ENCODE measurements at places on chromosomes 12 and 14.

DNA sequence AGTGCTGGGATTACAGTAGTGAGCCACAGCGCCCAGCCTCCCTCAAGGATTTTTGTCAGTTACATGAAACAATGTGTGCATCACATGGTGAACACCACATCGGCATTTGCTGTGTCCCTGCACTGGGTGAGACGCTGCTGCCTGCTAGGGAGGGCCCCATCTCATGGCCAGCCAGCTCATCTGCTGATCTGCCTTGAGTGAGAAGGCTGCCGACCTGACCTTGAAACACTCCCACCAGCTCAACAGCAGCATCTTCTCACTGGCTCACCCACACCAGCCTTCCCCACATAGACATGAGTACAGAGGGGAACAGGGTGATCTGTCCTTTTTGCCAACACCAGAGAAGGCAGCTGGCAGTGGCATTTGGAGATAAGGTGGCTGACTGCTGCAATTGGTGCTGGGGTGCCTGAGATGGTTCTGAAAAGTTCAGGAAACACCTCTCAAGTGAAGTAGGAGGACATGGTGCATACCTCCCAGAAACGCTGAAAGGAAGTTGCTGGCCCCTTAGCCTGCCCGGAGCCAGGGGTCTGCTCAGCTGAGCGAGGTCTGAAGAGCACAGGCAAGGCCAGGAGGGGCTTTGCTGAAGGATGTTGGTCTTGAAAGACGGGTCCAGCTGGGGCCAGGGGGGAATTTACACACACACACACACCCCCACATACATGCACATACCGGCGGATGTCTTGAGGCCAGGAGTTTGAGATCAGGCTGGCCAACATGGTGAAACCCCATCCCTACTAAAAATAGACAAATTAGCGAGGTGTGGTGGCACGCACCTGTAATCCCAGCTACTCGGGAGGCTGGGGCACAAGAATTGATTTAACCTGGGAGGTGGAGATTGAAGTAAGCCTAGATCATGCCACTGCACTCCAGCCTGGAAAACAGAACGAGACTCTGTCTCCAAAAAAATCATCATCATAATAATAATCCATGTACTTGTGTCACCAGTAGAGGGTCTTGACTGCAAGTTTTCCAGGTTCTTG, 14.3 kb upstream of the PPP1R13B start:
- DNase-seq = no peak

- DNase-seq = no peak
Observed at GRCh38 chr12:121992059-121992879, 29.4 kb upstream of the BCL7A start.

GRCh38 chr12:30201301-30202160, 417.8 kb upstream of the TMTC1 start:
- DNase-seq = no peak

DNA sequence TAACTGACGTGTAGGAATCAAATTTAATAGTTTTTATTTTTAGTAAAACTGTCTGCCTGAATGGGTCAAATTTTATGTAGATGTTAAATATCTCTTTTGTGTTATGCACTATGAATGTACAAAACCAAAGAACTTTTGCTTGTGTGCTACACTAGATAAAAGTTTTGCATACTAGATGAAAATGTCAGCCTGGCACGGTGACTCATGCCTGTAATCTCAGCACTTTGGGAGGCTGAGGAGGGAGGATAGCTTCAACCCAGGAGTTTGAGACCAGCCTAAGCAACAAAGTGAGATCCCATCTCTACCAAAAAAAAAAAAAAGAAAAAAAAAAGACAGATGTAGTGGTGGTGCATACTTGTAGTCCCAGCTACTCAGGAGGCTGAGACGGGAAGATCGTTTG, 11.1 kb downstream of the AEBP2 start:
- no peak for DNase-seq

- no peak for DNase-seq
Observed at GRCh38 chr12:66449531-66449930, 147.2 kb downstream of the HELB start.

GRCh38 chr12:92138144-92138543, 7.5 kb downstream of the BTG1 start:
- DNase-seq = no peak

- DNase-seq = no peak
Observed at GRCh38 chr14:33949411-33949893, 1.4 kb downstream of the EGLN3 start.

DNA sequence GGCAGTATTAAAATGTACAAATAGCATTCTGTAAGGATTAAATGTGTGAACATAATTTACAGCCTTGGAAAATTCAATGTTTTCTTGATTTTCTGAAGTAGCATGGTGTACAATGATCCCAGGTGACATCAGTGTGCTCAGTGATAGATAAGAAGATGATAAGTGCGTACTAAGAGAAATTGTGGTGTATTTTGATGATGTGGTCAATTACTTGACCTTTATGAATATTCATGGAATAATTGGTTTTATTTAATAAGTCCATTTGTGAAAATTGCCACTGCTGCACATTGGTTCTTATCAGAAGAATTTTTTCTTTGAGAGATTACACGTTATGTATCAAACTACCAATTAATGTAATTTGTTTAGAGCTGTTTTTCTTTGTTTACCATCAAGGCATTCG, 128.8 kb downstream of the FOXG1 start:
- no peak for DNase-seq
